ENCODE measurements at places on chromosomes 12 and 14.

GRCh38 chr12:65620046-65620445 is 204.2 kb upstream of the HMGA2 start:
- no peak for DNase-seq

DNA sequence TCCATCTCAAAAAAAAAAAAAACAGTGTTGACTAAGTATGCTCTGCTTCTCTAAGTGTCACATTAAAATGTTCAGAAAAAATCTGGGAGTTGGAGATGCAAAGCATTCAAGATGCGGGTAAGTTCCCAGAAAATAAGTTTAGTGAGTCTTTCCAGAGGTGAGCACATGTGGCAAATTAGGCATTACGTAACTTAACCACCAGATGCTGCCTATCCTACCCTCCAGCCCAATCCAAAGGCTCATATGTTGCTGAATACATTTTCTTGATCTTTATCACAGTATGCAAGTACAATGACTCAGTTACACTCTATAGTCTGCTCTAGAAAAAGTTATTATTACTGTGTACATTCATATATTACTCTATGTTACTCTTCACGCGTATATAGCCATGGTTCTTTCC is 3.6 kb downstream of the SLC2A14 start:
- DNase-seq: no peak

DNA sequence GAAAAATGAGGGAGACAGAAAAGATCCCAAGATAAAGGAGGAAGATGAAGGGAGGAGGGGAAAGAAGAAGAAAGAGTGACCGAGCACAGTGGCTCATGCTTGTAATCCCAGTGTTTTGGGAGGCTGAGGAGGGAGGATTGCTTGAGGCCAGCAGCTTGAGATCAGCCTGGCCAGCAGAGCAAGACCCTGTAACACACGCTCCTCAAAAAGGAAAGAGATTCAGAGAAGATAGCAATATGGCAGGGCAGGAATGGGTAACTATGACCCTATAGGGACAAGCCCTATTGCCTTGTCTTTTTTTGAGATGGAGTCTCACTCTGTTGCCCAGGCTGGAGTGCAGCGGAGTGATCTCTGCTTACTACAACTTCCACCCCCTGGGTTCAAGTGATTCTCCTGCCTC is 116.9 kb upstream of the MAP1LC3B2 start:
- DNase-seq: no peak

- no peak for DNase-seq
These were observed 50.1 kb downstream of the WNK1 start for GRCh38 chr12:802242-803120.

GRCh38 chr12:79534029-79534867 is 156.5 kb downstream of the PAWR start:
- DNase-seq: no peak

- no peak for DNase-seq
These were observed 318.2 kb downstream of the TMEM117 start for GRCh38 chr12:44154128-44154527.

- no peak for DNase-seq
These were observed 41.0 kb downstream of the BDKRB1 start for GRCh38 chr14:96297000-96297399.

DNA sequence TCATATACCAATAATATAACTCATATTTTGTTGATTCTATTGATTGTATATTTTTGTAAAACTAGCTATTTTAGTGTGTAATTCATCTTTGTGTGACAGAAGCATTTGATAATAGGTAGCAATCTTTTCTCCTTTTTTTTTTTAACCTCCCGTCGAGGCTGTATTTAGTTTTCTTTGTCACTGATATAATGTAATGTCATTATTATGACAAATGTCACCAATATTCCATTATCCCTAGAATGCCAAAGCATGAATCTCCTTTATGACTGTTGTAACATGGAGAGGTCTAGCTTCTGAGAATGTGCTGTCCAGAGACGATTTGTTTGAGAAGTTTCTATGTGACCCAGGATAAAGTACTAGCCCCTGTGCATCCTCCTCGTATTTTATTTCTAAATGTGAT is 639.0 kb upstream of the ATXN7L3B start:
- DNase-seq: no peak

- peak; percentile 60 for DNase-seq
These were observed 9.1 kb downstream of the FAM181A start for GRCh38 chr14:93936245-93936644.

DNA sequence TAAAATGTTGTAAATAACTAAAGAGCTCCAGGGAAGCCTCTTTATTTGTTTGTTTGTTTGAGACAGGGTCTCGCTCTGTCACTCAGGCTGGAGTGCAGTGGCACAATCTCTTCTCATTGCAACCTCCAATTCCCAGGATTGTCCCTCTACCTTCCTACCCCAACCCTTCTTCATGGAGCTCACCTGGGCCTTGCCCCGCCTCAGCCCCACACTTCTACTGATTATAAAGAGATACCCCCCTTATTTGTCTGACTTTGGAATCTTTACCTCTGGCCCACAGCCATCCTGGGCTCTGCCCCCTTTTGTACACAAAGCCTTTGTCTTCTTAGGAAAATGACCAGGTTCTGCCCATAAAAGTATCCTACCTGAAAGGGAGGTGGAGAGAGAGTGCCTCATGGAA is 9.1 kb upstream of the BLTP3B start:
- no peak for DNase-seq

DNA sequence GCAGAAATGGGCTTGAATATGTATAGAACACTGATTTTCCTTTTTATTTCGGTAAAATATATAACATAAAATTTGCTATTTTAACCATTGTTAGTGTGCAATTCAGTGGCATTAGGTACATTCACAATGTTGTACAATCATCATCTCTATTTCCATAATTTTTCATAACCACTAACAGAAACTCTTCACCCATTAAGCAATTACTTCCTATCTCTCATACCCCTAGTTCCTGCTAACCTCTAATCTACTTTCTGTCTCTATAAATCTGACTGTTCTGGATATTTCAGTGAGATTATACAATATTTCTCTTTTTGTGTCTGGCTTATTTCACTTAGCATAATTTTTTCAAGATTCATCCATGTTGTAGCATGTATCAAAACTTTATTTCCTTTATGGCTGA is 8.9 kb upstream of the RNF212B start:
- DNase-seq: no peak

- no peak for DNase-seq
These were observed 4.2 kb downstream of the HSPA2 start for GRCh38 chr14:64544607-64545312.

GRCh38 chr12:29858270-29858786 is 74.6 kb upstream of the TMTC1 start:
- DNase-seq: no peak

DNA sequence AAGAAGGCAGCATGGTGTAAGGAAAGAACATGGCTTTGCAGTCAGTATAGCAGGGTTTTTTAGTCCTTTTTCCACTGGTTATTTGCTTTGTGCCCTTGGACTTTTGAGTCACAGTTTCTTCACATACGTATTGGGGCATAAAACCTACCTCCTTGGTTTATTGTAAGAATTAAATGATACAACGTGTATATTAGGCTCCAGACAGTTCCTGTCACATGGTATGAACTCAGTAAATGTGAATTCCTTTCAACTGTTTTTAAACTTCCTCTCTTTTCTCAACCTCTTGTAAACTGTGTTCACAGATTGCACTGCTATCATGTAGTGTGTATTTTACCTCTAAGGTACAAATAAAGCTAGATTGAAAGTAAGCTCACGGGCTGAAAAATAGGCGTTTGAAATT is 29.5 kb downstream of the MSRB3 start:
- no peak for DNase-seq

GRCh38 chr14:68393259-68393658 is 399.6 kb downstream of the ZFP36L1 start:
- DNase-seq: no peak

DNA sequence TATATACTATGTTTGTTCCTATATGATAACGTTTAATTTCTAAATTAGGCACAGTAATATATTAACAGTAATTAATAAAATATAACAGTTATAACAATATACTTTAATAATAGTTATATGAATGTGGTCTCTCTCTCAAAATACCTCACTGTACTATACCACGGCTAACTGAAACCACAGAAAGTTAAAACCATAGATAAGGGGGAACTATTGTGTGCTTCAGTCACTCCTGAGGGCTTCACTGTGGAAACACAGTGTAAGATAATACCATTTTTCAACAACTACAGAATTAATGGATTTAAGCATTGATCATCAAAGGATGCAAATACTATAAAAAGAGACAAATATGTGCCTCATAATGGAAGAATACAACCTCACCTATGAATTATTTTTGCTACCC is 266.4 kb upstream of the RGS6 start:
- DNase-seq: no peak

GRCh38 chr12:79850610-79851299 is 84.1 kb downstream of the PPP1R12A start:
- DNase-seq: no peak

GRCh38 chr12:46841891-46842290 is 16.1 kb upstream of the SLC38A4 start:
- no peak for DNase-seq

- no peak for DNase-seq
These were observed 502 bp downstream of the ITGA5 start for GRCh38 chr12:54418441-54419087.

DNA sequence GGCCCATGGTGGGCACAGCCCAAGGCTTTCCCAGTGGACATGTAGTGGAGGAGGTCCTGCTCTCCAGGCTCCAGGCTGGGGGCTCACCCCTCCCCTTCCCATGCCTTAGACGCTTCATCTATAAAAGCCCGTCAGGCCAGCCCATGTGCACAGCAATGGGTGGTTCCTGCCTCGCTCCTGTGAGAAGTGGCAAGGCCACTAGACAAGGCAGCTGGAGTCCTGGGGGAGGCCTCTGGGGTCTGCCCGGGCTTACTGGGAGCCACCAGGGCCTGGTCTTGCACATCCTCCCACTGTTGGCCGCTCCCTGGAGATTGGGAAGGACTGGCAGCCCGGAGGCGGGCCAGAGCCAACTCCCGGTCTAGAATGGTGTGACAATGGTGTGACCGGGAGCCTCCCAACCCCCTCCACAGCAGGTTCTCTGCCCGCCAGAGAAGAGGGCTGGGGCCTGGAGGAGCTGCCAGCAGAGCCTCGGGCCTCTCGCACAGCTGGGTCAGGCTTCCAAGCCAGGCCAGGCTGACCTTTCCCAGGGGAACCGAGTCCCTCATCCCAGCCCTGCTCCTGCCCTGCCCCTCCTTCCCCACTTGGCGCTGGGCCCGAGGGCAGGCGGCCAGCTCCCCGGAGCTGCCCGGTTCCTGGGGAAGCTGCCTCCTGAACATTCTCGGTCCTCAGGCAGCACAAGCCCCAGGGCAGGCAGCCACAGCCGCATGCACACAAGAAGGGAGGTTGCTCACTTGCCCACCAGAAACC is 97.9 kb downstream of the RFLNA start:
- DNase-seq: no peak

DNA sequence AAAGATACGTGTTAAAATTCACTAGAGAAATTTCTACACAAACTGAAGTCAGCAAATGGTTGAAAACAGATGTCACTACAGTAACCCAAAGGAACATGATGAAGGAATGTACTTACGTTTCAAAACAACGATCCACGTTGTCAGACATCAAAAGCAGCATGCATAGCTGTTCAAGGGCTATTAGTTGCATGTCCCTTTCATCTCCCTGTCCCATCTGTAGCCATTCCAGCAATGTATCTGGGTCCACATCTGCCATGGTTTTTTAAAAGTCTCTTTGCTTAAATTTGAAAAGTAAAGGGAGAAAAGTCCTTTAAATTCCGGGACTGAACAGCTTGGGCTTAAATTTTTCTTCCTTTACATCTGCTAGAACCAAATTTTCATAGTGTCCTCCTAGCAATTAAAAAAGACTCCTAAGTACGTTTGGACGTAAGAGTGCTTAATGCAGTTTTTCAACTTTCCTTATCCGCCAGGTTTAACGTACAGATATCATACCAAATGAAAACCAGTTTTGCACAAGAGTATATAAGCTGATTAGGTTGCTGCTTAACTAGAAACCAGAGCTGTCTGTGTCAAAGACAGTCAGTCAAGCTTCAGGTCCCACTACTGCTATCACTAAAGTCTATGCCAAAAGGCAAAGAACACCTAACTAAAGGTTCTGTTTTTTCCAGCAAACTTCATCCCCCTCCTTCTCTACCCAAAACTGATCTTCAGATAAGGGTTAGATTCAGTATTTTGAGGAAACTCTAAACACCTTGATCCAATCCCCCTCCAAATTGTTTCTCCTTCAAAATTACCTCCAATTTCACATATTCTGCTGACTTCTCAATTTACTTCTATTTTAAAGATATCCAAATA is 1.7 kb downstream of the HECTD1 start:
- no peak for DNase-seq

DNA sequence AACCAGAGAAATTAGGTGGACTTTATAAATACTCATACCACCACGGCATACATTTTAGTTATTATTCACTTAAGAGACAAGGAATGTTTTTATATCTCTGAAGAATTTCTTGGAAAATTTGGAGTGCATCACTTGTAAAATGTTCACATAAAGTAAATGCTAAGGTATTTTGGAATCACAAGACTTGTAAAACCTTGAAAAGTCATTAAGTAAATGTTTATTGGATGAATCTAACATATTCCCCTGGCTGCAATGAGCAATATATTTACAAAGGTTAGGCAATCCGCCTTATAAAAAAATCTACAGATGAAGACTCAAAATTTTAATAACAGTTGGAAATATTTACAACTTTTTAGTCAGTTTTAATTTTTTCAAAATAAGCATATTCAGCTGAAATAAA is 287.4 kb upstream of the ALG10 start:
- no peak for DNase-seq

DNA sequence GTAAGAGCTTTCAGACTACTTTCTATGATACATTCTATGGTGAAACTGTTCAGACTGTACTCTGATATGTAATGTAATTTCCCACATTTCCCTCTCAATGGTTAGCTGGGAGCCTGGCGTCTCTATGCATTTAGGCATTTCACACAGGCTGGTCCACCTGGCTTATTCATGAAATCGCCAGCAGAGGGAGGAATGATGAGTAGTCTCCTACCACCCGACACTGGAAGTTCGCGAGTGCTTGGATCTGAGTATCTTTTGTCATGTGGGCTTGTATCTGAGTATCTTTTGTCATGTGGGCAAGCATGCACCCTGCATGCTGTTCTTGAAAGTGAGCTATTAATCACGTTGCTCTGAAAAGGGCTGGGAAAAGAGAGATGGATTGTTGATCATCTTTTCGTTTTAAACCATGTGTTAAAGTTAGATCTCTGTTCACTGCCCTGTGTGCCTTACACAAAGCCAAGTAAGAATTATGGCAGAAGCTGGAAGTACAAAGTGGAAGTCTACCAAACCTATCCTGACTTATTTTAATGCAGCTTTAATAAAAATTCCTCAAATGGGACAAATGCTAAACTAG is 235.0 kb downstream of the ATP23 start:
- DNase-seq: no peak

DNA sequence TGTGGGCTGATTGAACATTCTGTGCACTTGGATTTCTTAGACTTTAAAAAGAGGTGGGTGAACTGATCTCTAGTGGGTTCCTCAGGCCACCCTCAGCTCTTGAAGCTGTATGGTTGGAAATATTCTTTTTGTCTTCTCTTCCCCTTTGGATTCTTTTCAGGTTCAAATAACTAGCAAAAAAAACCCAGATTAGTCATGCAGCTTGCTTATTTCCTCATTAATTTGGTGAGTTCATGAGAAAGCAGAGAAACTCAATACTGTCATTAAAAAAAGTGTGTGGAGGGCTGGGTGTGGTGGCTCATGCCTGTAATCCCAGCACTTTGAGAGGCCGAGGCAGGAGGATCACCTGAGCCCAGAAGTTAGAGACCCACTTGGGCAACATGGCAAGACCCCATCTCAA is 183.4 kb downstream of the ESR2 start:
- no peak for DNase-seq

GRCh38 chr12:70467918-70468733 is 102.0 kb downstream of the KCNMB4 start:
- no peak for DNase-seq

- DNase-seq: no peak
These were observed 275.1 kb downstream of the PRKD1 start for GRCh38 chr14:29652571-29652970.
